ENCODE measurements at places on chromosomes 4 and X.

DNA sequence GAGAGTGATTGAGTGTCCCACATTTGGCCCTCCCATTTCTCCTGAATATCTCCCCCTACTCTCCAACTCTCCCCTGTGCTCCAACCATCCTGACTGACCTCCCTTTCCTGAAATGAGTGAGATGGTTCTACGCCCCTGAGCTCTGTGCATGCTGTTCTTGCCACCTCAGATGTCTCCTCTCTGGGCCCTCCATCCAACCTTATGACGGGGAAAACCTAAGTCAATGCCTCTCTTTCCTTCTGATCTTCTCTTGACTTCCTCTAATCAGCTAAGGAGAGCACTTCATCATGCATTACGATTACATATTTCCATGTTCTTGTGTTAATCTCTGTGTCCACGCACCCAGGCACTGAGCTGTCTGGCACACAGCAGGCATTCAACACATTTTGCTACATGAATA lies 1.1 kb upstream of the TNIP3 start:
- DNase-seq, result no peak

DNA sequence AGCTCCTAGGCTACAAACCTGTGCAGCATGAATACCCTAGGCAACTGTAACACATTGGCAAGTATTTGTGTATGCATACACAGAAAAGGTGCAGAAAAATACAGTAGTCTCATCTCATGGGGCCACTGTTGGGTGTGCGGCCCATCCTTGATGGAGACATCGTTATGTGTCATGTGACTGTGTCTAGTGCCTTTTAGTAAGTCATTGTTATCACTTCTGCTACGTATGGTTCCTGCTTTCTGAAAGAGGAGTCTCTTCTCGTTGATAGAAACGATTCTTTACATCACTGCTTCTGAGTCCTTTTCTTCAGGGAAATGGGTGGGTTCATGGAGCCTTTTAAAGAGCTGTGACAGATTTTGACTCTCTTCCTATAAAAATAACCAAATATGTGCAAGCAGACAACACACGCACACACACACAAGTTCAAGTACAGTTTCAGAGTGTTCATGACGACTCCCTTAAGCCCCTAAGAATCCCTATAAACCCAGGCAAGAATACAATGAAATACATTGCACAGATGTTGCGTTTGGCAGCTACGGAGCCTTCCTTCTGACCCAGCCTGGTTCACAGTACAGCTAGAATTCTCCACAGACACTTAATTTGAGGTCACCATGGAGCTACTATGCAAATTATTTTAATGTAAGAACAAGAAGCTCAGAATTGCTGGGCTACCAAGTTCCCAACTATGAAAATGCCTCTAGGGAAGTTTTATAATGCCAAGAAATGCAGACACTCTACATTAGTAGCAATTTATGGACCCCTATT lies 10.2 kb upstream of the STK32B start:
- DNase-seq, result no peak

DNA sequence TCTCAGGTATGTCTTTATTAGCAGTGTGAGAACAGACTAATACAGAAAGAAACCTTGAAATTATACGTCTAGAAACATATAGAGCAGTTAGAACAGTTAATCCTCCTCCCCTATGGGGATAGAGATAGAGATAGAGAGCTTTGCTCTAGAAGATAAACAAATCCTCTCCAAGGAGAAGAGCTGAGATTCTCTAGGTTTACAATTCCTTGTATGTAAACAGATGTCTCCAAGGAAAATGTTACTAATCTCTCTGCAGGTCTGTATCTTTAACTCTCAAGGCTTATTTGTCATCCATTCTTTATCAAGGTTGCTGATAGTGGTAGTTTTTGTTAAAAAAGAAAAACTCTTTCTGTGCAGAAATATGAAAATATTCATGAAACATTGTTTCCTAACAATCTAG lies 282.1 kb upstream of the GIMD1 start:
- DNase-seq, result no peak

GRCh38 chr4:41505161-41505661 lies 32.7 kb upstream of the LIMCH1 start:
- DNase-seq, result no peak

DNA sequence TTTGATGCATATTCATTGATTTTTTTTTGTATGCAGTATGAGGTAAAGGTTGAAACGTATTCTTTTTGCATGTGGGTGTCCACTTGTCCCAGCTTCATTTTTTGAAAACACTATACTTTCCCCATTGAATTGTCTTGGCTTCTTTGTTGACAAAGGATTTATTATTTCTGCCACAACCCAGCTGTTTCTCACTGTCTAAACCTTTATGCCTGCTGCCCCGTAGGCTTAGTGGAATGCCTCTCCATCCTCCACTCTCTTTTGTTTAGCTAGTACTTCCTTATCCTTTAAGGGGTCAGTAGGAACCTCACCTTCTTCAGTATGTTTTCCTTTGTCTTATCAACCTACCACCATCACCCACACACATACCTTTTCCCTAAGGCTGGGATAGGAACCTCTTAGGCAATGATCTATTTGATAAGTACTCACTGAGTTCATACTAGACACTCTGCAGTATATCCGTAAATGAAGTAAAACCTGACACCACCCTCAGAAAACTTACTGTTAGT lies 8.5 kb downstream of the FMR1 start:
- DNase-seq, result no peak

DNA sequence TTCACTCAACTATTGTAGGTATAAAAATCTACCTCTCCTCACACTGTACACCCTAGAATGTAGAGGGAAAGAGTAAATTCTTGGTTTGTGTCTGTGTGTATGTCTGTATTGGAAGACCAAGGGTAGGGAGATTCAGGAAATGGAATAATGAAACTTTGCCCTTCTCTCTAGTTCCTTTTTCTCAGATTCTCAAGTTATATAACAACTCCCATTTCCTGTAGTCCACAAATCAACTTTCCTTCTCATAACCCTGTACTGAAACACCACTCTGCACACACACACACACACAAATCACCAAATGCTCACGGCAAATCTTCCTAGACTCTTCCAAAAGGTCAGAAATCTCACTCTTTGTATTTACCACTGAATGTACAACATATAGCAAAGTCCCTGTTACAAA lies 824.5 kb upstream of the DIAPH2 start:
- DNase-seq, result no peak

Measured in activated T-cell treated with anti-CD3 and anti-CD28 coated beads, Interleukin-2, amount 50 U/mL, for 72 hours (primary cell).